Spinal cord (tissue), 10 donors: ENCODE measurements at places on chromosomes 13 and 19. TPM values are rescaled to one million over a fixed set of nuclear protein-coding genes. Genes with fewer than 3 reads are reported as not detected.
A peak's percentile ranks its signal among the peaks of the same experiment; 100 is the strongest.

GRCh38 chr19:29396925-29397324 lies 128.9 kb upstream of the VSTM2B start:
- DNase-seq, result no peak

The KLF1 gene
- polyA plus RNA-seq, result 0.42 TPM

DNA sequence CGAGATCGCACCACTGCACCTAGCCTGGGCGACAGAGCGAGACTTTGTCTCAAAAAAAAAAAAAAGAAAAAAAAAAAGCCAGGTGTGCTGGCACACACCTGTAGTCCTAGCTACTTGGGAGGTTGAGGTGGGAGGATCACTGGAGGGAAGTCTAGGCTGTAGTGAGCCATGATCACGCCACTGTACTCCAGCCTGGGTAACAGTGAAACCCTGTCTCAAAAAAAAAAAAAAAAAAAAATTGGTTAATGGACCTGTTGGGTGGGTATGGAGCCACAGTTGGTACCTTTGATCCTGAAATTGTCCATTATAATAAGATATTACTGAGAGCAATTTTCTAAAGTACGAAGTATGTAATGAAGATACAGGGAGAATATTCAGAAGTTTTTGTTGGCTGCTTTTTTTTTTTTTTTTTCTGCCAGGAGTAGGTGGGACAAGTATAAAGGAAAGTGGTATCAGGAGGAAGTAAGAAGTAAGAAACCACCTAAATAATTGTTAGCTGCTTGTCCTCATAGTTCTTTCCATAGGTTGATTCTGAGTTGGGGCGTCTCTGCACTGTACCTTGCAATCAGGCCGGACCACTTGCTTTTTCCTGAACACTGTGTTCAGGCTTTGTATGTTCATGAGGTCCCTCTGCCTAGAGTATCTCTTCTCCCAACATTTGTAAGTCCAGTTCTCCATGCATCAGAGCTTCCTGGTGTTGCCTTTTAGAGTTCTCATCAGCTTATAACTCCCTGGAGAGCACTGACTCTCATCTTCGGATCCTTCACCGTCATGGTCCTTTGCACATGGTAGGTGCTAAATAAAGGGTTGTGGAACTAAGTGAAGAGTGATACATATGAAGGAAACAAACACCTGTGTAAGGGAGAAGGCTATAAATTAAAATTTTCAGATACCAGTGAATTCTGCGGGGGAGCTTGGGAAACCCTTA lies 31.7 kb downstream of the ARHGAP35 start:
- DNase-seq, result no peak

The LIM2 gene
- not detected for polyA plus RNA-seq

DNA sequence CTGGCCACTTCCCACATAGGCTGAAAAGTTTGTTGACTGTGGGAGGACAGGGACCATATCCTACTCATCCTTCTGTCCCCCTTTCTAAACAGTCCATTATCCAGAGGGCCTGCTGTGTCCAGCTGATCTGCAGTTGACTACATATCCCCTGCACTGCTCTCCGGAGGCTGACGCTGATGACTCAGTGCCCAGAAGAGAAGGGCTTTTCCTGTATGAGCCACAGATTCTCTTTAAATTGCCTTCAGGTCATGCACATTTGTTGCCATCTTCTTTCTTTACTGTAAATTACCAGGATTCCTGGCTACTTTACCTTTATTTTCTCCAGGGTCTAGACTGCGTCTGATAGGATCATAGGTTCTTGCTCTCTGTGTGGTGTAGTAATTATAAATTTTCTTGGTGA lies 125.2 kb downstream of the LACC1 start:
- DNase-seq, result no peak

The CCDC70 gene
- not detected for polyA plus RNA-seq

GRCh38 chr13:99725644-99726043 lies 224.4 kb downstream of the TM9SF2 start:
- no peak for DNase-seq

DNA sequence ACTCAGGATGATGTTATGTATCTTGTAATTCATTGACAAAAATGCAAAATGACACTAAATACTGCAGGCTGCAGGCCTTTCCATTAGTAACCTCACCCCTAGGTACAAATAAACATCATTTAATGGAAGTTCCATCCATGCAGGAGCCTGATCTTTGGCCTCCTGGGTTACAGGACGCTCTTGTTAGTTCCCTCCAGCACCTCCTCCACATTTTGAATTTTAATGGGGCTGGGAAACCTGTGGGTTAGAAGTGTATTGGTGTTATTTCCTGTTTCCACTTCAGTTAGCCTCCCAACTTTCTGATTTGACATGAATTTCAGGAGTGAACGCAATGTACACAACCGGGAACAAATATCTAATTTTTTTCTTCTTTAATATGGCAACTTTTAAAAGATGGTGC lies 237.1 kb upstream of the ARGLU1 start:
- DNase-seq, result no peak

DNA sequence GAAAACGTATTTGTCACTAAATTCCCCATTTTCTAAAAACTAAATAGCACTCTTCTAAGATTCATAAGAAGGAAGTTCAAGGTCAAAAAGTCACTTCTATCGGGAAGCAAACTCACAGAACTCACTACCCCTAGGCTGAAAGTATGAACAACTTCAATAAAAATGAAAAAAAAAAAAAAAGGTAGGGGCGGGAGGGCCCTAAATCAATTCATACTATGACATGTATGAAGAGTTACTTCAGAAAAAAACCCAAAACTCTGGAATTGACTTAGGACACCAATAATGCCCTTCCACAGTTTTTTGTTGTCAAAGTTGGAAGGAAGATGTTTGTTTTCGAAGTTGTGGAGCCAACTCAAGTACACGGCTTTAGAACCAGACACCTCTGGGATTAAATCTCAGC lies 1.1 kb downstream of the SUCLA2 start:
- no peak for DNase-seq

- DNase-seq, result no peak
Measured at GRCh38 chr13:113121183-113121927, 1.2 kb upstream of the F10 start.

DNA sequence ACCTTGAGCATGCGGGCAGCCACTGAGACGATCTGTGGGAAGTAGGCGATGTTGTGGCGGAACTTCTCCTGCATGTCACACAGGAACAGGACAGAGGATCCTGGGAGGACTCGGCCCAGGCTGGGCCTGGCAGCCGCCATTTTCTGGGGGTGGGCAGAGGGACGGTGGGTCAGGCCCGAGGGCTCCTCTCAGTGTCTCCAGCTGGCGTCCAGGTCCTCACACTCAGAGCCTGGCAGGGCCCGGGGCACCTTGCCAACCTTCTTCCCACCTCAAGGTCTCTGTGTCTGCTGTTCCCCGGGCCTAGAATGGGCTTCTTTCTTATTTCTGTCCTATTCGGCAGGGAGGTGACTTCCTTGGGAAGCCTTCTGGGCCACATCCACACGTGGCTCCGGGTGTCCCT lies 5.1 kb downstream of the ISOC2 start:
- no peak for DNase-seq

- DNase-seq, result no peak
Measured at GRCh38 chr13:51096131-51096530, 14.9 kb downstream of the C13orf42 start.

GRCh38 chr13:111213964-111214726 lies 99.0 kb downstream of the ARHGEF7 start:
- no peak for DNase-seq

GRCh38 chr13:54989418-54989817 lies 1960.8 kb downstream of the OLFM4 start:
- DNase-seq, result no peak

The SIAH3 gene
- 15.1 TPM for polyA plus RNA-seq

DNA sequence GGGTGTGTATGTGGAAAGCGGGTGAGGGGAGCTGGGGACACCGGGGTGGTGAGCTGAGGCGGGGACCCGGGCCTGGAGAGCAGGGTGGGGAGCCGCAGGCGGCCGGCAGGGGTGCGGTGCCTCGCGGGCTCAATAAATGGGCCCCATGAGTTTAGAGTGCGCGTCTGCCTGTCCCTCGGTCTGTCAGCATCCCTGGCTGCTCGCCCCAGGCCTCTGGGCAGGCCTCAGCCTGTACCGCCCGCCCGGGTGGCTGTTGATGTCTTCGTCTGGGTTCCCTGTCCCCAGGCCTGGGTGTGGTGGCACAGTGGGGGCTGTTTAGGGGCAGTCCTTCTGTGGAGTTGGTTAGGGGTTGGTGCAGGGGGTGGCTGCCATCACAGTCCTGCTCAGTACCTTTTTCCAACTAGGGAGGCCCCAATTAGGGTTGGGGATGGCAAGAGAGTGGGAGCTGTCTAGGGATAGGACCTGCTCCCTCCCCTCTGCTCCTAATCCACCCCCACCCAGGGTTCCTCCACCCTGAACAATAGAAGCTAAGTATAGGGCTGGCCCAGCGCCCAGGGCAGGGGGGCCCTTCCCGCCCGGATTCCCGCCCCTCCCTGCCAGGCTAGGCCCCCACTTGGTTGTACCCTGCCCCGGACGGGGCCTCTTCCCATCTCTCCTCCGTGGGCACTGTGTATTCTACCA lies 12.2 kb downstream of the CIC start:
- peak; percentile 72 for DNase-seq

DNA sequence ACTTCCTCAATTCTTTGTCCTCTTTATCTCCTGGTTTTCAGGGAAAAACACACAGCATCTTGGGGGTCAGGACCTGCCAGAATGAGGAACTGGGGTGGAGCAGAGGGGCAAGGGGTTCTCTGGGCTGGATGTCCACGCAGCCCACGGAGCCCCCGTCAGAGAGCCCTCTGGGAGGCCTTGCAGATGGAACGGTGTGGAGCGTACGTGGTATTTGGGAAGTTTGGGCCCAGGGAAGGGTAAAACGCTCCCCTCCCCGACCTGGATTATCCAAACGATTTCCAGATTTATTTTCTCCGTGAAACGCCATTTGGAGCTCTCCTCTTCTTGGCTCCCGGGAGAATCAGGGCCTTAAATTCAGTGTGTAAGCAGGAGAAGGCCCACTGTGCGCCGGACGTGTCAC lies 51.7 kb upstream of the ZNF536 start:
- no peak for DNase-seq

DNA sequence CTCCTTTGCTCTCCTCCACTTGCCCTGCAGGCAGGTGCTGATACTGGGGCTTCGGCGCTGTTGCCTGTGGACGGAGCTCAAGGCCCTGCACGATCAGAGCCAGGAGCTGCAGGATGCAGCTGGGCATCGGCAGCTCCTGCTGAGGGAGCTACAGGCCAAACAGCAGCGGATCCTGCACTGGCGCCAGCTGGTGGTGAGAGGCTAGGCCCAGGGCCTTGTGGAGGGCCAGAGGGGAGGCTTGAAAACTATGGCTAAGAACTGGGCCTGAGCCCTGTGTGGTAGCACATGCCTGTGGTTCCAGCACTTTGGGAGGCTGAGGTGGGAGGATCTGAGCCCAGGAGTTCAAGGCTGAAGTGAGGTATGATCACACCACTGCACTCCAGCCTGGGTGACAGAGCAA lies 6.3 kb downstream of the HAUS5 start:
- DNase-seq, result no peak

DNA sequence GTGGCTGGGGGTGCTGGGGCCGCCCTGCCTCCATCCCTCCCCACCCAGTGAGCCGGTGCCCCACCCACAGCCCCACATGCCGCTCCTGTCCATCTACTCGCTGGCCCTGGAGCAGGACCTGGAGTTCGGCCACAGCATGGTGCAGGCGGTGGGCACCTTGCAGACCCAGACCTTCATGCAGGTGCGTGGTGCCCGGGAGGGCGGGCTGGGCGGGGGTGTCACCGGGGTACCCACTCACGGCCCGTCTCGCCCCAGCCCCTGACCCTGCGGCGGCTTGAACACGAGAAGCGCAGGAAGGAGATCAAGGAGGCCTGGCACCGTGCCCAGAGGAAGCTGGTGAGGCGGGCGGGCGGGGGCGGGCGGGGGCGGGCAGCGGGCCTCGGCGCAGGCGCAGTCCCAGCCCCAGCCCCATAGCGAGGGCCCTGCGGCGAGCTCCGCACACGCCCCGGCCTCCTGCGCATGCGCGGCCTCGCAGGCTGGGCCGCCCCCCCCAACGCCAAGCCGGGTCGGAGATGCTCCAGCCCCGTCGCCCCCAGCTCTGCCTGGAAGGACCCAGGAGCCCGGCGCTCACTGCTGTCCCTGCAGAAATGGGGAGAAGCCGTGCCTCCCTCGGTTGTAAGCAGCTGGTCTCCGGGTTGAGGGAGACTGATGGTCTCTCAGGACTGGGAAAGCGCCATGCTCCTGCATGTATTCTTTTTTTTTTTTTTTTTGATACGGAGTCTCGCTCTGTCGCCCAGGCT lies 7.7 kb downstream of the ARHGAP45 start:
- no peak for DNase-seq
